ENCODE measurements at places on chromosomes 1 and 21.

DNA sequence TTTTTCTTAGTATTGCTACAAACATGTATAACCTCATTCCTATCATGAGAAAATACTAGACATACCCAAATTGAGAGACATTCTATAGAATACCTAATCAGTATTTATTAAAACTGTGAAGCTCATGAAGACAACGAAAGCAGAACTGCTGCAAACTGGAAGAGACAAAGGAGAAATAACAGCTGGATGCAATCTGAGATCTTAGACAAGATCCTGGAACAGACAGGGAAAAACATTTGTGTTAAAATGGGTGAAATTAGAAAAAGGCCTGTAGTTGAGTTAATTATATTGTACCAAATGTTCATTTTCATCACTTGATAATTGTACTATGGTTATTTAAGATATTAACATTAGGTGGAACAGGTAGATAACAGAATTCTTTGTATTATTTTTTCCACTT is 392.0 kb downstream of the PLPP3 start:
- no peak for DNase-seq

DNA sequence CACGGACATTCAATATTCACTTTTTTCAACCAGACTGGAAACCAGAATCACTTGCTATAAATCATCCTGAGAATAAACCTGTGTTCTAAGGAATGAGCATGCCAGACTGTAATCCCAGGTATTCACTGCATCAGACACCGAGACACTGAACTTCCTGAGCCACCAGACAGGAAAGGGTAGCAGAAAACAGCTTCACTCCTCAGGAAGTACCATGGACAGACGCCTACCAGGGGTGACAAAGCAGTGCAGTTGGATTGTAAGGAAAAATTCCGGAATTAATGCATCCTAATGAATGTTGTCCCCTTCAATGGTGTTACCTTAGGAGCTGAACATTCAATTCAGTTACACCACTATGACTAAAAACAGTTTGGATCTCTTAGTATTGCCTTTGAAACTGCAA is 156.1 kb downstream of the PIGK start:
- DNase-seq, result no peak

DNA sequence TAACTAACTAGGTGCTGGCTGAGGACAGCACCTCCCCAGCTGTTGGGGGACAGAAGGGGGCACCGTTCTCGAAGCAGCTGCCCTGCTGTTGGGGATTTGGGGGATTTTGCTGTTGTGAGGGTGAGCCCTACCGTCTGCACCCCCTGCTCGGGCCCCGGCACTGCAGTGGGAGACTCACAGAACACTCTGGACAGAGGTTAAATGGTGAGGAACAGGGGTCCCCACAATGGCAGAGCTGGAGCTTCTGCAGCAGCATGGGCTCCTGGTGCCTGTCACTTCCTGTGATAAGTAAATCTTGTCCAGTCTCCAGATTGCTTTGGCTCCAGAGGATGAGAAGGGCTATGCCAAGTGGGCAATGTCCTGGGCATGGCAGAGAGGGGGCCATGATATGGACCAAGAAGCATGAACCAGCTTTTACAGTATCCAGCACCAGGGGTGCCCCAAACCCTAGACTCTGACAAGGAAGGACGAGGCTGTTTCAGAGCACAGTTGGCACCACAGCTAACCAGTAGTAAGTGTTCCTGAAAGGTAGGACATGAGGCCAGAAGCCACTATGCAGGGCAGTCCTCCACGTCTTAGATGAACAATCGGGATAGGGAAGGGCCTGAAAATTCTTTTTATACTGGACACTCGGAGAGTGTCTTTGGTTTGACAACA is 365.1 kb upstream of the VAMP3 start:
- DNase-seq, result no peak

- no peak for DNase-seq
Measured at GRCh38 chr1:87305762-87306161, 22.9 kb upstream of the LMO4 start.

DNA sequence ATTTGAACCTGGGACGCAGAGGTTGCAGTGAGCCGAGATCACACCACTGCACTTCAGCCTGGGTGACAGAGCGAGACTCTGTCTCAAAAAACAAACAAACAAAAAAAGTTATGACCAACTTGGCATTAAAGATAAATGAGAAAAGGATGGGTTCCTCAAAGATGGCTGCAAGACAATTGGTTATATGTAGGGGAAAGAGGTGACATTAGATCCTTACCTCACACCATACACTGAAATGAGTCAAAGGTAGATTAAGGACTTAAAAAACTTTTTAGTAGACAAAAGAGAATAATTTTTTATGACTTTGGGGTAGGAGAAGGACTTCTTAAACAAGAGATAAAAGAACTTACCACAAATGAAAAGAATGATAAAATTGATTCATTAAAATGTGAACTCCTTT is 74.5 kb downstream of the SYF2 start:
- DNase-seq, result no peak

- no peak for DNase-seq
Measured at GRCh38 chr21:29233611-29234540, 64.8 kb upstream of the BACH1 start.

GRCh38 chr1:214319938-214320337 is 39.0 kb downstream of the SMYD2 start:
- DNase-seq, result no peak

GRCh38 chr1:220748089-220748934 is at the start of gene MTARC2:
MTARC2 (plus strand) TSS chr1:220748322; CDS start chr1:220748532, 210 bp downstream.
- no peak for DNase-seq

GRCh38 chr1:163231385-163231784 is 28.7 kb upstream of the RGS5 start:
- DNase-seq, result no peak

Data from KBM-7 (cell line).